ENCODE measurements at places on chromosomes 12 and 14.

GRCh38 chr12:50065726-50066310 is 8.4 kb downstream of the ASIC1 start:
- DNase-seq, result no peak

- peak; percentile 34 for DNase-seq
Measured at GRCh38 chr12:132824053-132824452, 4.6 kb downstream of the GOLGA3 start.

GRCh38 chr14:23548351-23549318 is 2.9 kb downstream of the ZFHX2 start:
- no peak for DNase-seq

DNA sequence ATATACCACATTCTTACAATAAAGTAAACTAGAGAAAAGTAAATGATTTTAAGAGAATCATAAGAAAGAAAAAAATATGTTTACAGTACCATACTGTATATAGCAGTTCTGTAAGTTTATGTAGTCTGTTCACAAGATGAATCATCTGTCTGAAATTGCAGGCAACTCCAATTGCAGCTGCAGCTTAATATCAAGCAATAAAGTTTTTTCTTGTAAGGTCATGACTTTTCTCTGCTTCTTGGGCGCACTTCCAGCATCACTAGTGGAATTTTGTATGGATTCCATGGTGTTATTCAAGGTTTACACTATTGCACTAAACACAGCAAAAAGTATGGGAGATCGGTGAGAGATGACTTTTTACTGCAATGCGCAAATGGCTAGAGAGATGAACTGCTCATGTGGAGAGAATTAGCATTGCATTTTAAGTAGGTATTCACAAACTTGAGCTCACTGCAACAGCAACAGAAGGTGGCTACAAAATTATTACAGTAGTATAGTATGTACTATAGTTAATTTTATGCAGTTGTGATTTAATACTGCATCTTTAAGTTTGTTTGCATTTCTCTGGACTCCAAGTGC is 445.4 kb upstream of the OR4E1 start:
- DNase-seq, result no peak

- no peak for DNase-seq
Measured at GRCh38 chr12:49674318-49674981, 32.8 kb downstream of the FMNL3 start.

DNA sequence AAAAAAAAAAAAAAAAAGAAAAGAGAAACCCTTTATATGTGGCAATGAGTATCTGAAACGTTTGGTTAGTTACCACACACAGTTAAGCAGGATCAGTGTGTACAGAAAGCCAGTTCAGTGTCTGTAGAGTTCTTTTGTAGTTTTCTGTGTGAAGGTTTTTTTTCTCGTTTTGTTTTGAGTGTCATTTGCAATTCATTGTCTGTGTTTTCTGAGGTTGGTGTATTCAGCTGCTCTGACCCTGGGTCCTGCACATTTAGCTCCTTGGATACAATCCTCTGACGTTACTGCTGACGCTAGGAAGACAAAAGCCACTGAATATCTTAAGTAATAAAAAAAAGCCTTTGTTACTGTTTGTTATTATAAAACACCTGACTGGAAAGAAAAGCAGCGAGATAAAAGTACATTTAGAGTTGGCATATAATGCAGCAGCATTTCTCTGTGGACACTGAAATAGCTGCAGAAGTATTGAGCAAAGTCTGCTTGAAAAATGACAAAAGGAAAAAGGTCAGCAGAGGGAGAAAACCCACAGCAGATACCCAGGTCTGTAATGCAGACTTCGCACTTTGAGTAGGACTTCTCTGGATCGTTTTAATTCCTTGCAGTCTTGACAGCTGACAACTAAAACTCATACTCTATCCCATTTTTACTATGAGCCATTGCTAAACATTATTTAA is 89.0 kb downstream of the POLR3B start:
- no peak for DNase-seq

DNA sequence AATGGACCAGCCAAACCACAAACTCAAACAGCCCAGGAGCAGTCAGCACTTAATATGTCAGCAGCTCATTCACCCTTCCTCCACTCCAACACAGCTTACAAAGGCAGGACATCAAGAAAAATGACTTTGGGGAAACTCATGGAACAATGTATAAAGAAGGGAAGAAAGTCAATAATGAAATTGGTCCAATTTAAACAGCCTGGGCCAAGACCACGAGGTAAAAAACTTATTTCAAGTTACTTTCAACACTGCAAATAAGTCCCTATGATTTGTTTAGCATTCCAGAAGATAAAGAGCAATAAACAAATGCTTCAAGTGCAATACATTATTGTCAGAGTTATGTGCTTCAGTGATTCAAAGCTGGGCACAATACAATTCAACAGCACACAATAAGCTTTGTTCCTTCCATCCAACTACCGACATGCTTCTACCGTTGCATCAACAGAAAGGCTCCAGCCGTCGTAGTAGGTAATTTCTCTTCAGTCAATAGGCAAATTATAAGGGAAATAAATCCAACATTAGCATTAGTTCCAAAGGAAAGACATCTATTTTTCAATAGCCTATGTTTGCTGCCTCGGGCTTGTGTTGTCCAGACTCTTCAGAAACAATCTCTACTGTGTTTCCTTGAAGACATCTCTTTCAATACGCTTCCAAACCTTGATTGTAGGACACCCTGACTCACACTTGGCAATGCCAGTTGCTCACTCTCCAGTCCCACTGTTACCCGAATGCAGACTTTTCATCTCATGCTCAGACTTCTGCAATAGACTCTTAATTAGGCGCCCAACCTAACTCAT is 225.7 kb downstream of the NUAK1 start:
- no peak for DNase-seq

DNA sequence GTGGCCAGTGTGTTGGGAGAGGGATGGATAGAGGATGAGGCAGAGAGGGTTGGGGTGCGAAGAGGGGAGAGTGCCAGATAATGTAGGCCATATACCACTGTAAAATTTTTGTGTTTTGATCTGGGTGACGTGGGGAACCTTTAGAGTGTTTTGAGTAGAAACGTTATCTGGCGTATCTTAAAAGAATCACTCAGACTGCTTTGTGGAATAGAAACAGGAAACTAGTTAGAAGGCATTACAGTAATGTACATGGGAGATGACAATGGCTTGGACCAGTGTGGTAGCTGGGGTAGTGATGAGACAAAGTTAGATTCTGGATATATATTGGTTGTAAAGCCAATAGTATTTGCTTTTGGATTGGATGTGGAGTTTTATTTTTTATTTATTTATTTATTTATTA is 20.6 kb downstream of the ATF1 start:
- DNase-seq, result no peak

- DNase-seq, result no peak
Measured at GRCh38 chr12:68800294-68800693, 7.7 kb upstream of the MDM2 start.

DNA sequence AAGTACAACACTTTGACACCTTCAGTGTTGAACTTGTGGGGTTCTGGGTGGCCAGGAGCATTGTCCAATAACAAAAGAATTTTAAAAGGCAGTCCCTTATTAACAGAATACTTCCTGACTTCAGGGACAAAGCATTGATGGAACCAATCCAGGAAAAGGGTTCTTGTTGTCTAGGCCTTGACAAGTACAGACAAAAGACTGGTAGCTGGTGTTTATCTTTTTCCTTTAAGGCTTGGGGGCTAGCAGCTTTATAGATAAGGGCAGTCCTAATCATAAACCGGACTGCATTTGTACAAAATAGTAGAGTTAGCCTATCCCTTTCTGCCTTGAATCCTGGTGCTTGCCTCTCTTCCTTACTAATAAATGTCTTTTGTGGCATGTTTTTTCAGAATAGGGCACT is 27.4 kb downstream of the FAM177A1 start:
- no peak for DNase-seq

GRCh38 chr14:21072781-21073339 is 2.8 kb downstream of the ARHGEF40 start:
- DNase-seq, result no peak

GRCh38 chr14:79911744-79912143 is 299.6 kb downstream of the DIO2 start:
- no peak for DNase-seq

- no peak for DNase-seq
Measured at GRCh38 chr14:88228522-88229236, 94.4 kb downstream of the KCNK10 start.

- no peak for DNase-seq
Measured at GRCh38 chr12:84877340-84877739, 35.3 kb downstream of the SLC6A15 start.

DNA sequence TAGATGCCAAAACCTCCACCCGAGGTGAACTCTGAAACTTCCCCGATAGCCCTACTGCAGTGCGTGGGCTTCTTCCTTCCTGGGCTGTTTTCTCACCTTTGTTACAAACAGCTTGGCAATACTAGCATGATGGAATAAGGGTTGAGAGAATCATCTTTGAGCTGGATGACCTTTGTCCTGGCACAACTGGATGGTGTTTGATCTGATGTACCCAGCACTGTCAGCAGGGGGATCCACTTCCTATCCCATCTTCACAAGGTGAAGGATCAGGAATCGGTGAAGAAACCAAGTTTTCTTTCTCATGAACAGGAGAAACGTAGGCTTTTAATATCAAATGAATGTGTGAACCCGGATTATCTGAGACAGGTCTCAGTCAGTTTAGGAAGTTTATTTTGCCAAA is 19.5 kb upstream of the LRRC10 start:
- no peak for DNase-seq

- no peak for DNase-seq
Measured at GRCh38 chr12:91064640-91065039, 6.8 kb upstream of the KERA start.

- no peak for DNase-seq
Measured at GRCh38 chr12:50006754-50007442, 18.4 kb downstream of the RACGAP1 start.

- DNase-seq, result peak; percentile 27
Measured at GRCh38 chr12:48029491-48030172, 25.4 kb upstream of the COL2A1 start.

- DNase-seq, result no peak
Measured at GRCh38 chr12:67794161-67794560, 145.6 kb downstream of the DYRK2 start.

GRCh38 chr12:23758608-23759007 is 190.9 kb downstream of the SOX5 start:
- no peak for DNase-seq

DNA sequence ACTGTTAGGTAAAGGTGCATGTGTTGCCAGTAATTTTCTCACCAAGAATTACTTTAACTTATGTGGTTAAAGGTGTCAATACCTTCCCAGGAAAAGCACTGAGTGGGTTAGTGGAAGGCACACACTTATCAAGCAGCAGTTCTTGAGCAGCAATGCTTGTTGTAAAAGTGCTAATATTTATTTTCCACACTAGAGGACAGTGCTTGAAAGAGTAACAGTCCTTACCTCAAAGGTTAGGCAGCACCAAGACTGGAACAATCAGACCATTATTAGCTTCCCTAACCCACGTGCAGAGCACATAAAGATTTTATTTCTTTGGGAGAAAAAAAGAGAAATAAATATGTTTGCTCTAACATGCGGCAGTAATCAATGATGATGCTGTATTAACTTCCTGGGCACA is 48.8 kb upstream of the KRR1 start:
- no peak for DNase-seq

- no peak for DNase-seq
Measured at GRCh38 chr14:65040666-65041433, 54.2 kb downstream of the FNTB start.

GRCh38 chr14:91732439-91732838 is 553 bp upstream of the CATSPERB start:
- no peak for DNase-seq

All from inflammatory macrophage (primary cell).